ENCODE measurements at places on chromosomes 5 and 9.
A peak's percentile ranks its signal among the peaks of the same experiment; 100 is the strongest.

GRCh38 chr5:127930311-127930710, 153.3 kb upstream of the SLC12A2 start:
- DNase-seq = no peak

GRCh38 chr9:137705906-137706305, 87.1 kb downstream of the EHMT1 start:
- DNase-seq = no peak

DNA sequence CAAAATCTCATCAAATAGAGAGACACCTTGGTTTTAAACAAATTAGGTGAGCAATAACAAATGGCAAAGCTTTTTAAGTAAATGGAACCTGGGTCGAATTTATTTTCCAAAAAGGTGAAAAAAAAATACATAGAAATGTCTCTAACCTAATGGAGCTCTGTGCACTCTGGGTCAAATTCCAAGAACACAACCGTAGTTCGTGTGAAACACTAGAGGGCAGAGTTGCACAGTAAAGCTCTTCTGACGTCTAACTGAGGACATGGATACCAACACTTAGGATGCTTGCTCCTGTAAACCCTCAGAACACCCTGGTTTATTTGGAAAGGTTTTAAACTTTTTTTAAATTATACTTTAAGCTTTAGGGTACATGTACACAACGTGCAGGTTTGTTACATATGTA, 18.9 kb downstream of the MARCHF11 start:
- DNase-seq = peak; percentile 69

DNA sequence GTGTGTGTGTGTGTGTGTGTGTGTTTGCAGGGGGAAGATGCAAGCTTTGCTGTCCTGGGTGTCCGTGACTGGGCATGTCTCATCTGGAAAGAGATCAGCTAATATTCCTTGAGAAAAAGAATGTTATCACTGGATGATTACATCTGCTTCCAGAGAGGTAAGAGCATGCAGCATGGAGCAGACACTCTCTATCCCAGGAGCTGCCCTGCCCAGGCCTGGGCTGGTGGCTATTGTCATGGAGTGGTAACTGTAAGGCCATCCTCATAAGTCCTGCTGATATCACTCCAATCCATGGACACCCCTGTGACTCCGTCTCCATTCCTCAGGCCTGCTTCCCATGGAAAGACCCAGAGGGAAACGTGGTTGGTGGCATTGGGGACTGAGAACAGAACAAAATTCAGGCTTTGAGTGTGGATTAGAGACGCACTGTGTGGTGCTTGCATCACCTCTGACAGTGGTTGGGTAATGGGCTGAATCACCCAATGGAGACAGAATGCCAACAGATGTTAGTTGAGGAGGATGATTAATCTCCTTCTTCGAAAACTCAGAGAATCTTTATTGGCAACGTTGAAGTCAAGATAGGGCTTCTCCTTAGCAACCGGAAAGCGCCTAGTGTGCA, 52.0 kb upstream of the KCNIP1 start:
- peak; percentile 90 for DNase-seq

DNA sequence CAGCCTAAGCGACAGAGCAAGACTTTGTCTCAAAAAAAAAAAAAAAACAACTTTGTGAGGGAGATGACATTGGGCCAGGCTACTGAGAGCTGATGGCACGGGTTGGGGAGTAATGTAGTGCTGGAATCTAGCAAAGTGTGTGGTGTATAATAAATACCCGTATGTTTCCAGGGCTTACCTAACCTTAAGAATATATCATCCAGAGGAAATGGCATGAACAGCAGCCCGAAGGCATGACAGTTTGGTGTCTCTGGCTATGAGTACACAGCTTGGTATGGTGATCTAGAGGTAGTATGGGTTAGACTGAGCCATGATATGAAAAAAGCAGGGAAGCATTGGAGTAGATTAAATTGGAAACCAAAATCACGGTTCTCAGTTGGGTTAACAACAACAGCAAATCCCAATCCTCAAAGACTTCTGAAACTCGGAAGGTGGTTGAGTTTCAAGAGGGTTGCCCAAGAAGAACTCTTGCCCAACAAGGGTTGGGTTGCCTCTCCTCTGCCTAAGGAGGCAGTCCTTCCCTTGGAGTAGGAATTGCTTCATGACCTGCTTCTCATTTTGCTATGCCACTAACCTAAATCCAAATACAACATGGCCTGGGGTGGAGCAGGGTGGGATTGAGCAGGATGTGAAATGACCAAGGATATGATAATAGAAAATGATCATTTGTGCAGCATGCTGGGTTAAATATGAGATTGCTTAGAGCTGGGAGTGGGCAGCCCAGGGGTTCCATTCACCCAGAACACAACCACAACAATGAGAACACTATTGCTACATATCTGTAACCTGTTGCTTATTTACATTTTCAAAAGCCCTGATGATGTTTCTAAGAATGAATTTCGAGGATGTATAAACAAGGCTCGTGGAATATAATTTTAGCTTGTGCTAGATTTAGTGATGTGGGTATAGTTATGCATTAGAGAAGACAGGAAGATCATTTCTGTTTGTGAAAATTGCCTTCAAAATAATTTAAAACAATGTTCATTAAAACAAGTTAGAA, 64.6 kb upstream of the ZFR start:
- DNase-seq = peak; percentile 79

- no peak for DNase-seq
Measured at GRCh38 chr5:152601806-152602732, 197.0 kb upstream of the NMUR2 start.

GRCh38 chr9:116905171-116905588, 218.1 kb downstream of the TRIM32 start:
- no peak for DNase-seq

DNA sequence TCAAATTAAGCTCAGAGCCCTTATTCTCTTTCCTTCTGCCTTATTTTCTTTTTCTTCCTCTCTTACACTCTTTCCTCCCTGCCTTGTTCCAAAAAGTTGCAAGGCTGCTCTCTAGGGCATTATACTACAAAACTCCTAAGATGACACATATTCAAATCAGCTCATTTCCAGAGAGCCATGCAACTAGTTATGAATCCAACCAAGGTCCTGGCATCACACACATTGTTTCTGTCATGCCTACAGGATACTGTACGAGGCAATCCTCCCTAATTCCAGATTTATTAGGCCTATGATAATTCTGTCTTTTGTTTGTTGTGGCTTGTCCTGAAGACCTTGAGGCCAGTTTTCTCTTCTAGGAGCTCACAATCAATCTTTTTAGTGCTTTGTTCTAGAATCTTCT, 87.0 kb upstream of the TBCA start:
- DNase-seq = no peak

DNA sequence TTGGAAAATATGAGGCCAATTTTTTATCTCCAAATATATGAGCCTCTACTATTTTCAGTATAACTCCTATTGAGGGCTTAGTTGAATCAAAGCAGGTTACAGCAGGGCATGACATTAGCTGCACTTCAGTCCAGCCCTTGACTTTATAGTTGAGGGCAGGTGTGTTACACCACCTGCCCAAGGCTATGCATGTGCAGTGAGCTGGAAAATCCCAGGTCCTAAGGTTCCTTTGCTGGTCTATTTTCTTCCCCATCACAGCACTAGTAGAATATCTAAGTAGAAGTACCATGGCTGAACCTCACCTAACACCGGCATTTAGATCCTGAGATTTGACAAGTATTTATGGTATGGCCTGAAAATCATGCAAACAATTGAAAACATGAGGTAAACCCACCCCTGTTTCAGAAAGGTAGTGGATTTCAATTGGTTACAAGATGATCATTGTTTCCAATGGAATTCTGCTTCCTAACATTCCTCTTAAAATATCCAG, 201.1 kb downstream of the SEMA5A start:
- DNase-seq = no peak

DNA sequence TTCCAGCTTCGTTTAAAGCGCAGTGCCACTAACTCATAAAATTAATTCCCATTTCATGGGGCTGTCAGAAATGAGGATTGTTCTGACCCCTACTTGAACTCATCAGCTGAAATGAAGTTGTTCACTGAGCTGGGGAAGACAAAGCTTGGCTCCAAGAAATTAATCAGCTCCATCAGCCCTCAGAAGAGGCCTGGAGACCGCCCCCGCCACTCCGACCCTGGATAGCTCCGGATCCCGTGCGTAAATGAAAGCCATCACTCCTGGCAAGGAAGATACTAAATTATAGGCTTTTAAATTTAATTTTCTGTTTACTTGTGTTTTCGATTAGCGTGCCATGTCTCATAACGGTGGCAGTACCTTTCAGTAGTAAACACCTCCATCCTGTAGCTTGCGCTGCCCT, 142.8 kb upstream of the IRX2 start:
- DNase-seq = no peak

DNA sequence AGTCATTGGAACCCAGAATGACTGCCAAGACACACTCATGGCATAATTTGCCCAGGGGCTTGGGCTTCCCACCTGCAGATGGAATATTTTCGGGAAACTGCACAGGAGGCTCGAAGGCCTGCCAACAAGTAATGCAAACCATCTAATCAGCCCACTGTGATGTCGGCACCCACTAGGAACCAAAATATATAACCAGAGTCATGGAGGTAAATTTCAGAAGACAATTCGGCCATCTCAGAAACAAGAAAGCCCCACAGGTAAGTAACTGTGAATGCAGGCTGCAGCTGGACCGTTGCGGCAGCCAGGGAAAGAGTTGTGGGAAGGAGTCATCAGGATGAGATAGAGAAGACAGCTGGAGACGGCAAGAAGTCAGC, 264.4 kb downstream of the SYK start:
- no peak for DNase-seq

GRCh38 chr5:79508354-79508753, 5.6 kb downstream of the HOMER1 start:
- no peak for DNase-seq

DNA sequence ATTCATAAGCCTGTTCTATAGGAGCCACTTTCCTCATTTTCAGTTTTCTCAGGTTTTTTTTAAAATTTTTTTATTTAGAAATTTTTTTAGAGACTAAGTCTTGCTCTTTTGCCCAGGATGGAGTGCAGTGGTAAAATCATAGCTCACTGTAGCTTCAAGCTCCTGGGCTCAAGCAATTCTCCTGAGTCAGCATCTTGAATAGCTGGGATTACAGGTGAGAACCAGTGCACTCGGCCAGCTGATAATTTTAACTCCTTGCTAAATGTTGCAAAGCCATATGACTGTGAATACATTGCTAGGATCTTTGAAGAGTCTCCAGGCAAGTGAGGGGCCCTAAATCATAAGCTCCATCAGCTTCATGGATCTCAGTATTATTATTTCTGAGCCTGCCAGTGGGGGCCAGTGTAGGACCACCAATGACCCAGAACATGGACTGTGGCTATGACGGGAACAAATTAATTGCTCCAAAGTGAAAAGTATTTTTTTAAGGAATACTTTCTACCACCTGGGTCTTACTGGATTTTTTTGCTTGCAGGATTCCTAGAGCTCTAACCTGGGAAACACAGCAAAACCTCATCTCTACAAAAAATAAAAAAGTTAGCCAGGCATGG, 5.7 kb upstream of the GAPVD1 start:
- DNase-seq = no peak

DNA sequence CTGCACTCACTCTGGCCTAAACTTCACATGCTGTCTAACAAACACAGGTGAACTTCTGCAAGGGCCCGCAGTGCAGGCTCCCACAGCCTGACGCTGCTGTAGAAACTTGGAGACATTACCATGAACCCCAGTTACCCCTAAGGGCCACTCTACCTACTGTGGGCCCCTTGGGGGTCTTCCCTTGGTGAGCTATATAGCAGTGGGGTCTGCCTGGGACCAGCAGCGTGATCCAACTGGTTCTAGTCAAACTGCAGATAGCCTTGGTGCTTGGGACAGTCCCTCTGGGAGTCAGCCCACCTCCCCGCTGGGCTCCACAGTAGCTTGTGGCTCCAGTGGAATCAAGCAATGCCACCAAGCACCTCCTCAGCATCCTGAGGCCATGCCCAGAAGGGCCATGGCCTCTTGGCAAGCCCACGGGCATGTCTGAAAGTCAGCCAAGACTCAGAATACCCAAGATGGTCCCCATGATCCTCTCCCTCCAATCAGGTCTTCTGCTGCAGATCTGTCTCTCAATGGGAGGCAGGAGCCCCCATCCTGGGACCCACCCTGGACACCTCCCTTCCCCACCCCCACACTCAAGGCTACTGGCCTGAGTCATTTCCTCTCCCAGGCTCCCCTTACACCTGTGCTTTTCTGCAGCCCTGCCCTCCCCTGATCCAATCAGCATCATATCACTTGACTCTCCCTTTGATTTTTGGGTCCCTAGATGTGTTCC, 230.0 kb upstream of the IRX1 start:
- no peak for DNase-seq

DNA sequence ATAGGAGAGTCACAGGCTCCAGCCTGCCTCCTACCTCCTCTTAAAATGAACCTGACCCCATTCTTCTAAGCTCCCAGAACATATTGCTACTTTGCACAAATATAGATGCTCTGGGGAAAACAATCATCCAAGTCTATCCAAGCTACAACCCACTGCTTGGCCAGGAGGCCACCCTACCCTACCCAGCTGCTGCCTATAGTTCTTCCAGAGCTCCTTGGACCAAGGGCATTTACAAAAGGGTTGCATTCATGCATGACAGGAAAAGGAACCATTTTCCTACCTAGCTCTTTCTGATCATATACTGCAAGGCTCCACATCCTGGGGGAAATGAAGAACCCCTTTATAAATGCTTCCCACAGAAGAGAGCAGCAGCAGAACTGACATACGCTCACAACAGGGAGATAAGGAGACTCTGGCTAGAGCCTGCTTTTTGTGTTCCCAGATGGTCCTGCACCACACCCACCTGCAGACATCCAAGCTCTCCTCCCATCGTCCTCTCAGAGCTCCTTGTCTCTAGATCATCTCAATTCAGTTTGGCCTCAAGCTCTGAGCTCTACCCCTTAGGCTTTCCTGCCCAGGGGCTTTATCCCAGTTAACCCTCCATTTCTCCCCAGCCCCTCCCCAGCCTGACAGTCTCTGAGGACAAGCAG, 185.5 kb downstream of the SPOCK1 start:
- DNase-seq = no peak

GRCh38 chr5:565782-566440, 41.7 kb upstream of the SLC9A3 start:
- no peak for DNase-seq

DNA sequence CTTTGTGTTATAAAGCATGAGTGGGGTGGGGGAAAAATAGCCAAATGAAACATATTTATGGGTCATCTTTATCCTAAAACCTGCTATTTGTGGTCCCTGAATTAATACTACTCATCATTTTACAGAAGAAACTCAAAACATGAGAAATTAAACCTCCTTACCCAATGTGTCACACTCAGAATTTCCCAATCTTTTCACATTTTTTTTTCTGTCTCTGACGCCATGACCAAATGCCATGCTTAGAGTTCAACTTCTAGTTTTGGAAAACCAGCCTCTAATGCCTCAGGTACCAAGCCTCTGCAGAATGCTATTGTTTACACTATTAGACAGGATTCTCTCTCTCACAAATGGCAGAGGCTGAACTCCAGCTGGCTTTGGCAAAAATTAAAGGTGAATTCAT, 505.5 kb upstream of the WWC1 start:
- DNase-seq = peak; percentile 81

- no peak for DNase-seq
Measured at GRCh38 chr5:143168171-143168741, 235.2 kb downstream of the NR3C1 start.

- DNase-seq = no peak
Measured at GRCh38 chr5:73897893-73898292, 271.9 kb downstream of the ARHGEF28 start.

- DNase-seq = no peak
Measured at GRCh38 chr5:136631186-136631585, 265.8 kb upstream of the TRPC7 start.
